H9 (cell line): ENCODE measurements at places on chromosomes 5 and 9. TPM values are rescaled to one million over a fixed set of nuclear protein-coding genes. Genes with fewer than 3 reads are reported as not detected.

DNA sequence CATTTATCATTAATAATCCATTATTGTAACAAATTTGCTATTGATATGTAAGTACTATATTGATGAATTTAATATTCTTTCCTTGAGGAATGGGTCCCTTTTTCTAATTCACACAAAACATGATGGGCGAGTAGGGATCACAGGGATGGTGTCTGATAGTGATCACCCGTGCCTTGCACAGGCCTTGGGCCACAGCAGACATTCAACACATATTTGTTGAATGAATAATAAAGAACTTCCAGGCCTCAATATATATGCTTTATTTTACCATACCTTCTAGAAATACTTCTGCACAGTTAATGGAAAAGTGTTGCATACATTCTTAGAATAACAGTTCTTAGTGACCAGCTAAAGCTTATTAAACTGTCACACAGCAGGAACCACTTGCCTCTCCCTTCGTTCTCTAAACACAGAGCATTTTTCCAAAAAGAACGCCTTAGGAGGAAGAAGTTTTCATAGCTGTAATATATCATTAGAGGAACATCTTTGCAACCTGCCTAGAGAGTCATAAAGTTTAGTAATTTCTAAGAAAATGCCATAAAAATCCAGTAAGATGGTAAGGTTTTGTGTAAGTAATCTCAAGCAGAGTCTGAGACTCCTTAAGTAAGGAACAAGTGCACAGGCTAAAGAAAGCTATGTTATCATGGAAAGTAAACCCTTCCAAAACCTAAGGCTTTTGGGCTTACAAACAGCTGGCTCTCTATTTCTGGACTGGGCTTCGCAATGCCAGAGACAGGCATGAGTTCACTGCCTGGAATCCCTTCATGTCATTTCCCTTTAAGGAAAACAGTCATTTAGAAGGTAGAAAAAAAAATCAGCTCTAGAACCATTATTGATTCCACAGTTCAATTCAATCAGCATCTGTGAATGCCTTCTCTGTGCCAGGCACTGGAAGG lies 17.7 kb downstream of the TTLL11 start:
- no peaks in the 10 kb centered on the region for H3K36me3 ChIP-seq
- DNase-seq: no peak
- no peak overlapping the region for H3K27ac ChIP-seq
- H3K4me1 ChIP-seq: no peaks in the 10 kb centered on the region
- no peaks in the 10 kb centered on the region for H3K27me3 ChIP-seq

- H3K27ac ChIP-seq: no peak overlapping the region
- H3K4me1 ChIP-seq: no peaks in the 10 kb centered on the region
- no peak for DNase-seq
- peaks cover 9% of the 10 kb centered on the region; the same call in 2 of the 3 replicates for H3K36me3 ChIP-seq
These were observed 15.5 kb downstream of the SPATA31E1 start for GRCh38 chr9:87898151-87898550.

DNA sequence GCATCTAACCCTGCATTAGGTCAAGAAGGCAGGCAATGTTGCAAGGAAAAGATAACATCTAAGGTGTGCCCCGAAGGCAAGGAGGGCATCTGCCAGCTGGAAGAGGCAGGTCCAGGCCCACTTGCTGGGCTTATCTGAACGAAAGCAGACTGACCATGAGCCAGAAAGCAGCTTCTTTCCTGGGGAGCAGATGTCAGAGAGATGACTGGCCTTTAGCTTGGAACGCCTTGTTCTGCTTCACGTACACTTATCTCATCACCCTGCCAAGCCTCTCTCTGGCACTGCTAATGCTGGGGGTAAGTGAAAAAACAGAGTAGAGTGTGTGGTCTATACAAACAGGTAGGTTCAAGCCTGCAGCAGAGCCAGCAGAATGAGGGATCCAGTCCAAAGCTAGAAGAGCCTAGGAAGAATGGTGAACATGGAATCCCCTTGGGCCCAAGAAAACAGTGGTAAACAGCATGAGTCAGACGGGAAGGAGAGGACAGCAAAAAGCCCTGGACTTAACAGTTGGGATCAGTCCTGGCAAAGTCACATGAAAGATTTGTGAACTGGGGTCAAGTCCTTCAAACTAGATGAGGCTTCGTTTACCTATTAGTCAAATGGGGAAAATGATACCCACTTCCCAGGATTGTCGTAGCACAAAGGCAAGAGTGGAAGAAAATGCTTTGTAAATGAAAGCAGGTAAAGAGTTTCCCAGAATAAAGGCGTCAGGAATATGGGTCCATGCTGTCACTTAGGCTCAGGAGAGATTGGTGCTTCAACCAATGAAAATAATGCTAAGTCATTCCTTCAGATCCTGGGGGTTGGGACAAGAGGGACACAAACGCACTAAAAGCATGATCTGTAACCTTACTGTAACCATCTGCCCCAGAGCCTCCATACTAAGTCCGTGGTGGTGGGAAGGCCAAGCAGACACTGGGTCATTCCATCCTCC lies 200.9 kb downstream of the SLIT3 start:
- no peaks in the 10 kb centered on the region for H3K36me3 ChIP-seq
- no peaks in the 10 kb centered on the region for H3K27me3 ChIP-seq
- no peak for DNase-seq
- H3K27ac ChIP-seq: no peak overlapping the region
- no peak overlapping the region for H3K4me3 ChIP-seq

- H3K27me3 ChIP-seq: no peaks in the 10 kb centered on the region
- H3K4me1 ChIP-seq: peaks cover 4% of the 10 kb centered on the region; the same call in 1 of the 2 replicates
- H3K4me3 ChIP-seq: no peak overlapping the region
- no peak for DNase-seq
- H3K27ac ChIP-seq: no peak overlapping the region
These were observed 47.7 kb downstream of the LIX1 start for GRCh38 chr5:97094579-97095317.

The SPACA9 gene
- 0.99 and 1.3 TPM in 2 replicates for total RNA-seq

The PHF24 gene
- 0.24 and 0.68 TPM in 2 replicates for total RNA-seq

- no peak overlapping the region for H3K27ac ChIP-seq
- H3K36me3 ChIP-seq: no peaks in the 10 kb centered on the region
- DNase-seq: peak; percentile 35
- H3K4me3 ChIP-seq: no peak overlapping the region
- H3K27me3 ChIP-seq: no peaks in the 10 kb centered on the region
These were observed 48.7 kb downstream of the EXD3 start for GRCh38 chr9:137374131-137374845.
